ENCODE measurements at places on chromosomes 1 and 21.

DNA sequence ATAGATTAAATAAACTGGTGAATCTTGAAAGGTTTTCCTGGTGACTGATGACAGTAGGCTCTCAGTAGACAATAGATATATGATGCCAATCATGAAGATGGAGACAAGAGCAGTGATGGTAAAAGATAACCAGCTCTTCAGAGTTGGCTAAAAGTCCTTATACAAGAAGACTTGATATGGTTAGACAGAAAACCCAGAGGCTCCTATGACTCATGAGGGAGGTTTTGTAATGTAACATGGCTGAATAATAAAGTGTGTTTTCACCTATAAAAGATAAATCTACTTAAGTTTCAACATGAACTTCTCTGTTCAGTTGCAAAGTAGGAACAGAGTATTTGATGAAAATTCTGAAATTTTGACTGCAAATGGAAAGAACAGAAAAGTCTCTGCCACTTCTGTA is 12.7 kb upstream of the CRNN start:
- DNase-seq: no peak

DNA sequence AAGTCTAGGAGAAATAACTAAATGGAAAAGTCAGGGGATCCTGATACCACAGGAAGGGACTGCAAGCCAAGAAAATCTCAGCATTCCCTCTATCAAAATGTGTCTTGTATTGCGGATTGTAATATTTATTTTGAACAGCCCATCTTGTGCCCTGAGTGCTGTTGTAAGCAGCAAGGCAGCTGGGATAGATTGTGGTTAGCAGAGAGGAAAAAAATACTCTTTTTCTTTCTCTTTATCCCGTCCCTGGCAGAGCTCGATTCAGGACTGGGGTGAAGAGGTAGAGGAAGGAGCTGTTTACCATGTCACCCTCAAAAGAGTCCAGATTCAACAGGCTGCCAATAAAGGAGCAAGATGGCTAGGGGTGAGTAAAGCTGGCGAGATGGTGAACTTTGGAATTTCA is 1.2 kb downstream of the RGL1 start:
- no peak for DNase-seq

DNA sequence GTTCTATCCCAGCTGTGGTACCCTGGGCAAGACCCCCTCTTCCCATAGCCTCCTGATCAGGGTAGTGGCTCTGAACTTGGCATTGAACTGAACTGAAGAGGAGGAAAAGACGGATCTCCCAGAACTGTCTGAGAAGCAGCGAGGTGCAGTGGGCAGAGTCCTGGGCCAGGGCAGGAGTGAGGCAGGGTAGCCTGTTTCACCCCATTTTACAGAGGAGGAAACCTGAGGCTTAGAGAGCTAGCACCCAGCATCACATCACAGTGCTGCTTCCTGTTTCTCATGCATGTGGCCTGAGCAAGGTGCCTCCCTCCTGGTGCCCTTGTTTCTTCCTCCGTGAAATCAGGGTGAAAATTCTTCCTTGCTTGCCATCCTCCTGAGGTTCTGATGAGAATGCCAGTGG is 17.1 kb downstream of the ZNF362 start:
- no peak for DNase-seq

DNA sequence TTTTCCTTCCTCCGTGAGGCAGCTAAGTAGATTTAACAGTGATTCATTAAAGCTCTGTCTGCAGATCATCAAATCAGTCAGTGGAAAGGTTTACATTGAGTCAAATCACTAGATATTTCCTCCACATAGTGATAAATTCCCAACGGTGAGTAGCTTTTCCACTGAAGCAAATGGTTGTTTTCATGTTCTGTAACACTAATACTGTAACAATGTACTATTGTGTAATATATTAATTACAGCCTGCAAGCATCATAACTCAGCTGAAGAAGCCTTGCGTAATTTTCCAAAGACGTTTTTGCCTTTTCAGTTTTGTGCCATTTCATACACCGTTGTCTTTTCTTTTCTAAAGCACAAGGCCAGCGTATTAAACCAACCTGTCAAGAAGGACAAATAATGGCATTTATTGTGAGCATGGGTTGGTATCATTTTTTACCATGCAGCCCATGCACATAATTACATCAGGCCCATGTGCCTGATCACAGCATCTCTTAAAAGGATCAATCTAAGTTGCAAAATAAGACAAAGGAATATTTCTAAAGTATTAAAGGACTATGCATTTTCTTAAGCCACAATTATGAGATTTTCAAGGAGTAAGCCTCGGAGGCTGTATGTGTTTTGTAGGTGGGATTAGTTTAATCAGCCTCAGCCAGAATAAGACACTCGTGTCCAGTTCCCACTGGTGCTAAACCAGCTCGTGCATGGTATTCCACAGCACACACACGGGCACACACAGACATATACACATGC is 16.7 kb upstream of the PDE9A start:
- no peak for DNase-seq

DNA sequence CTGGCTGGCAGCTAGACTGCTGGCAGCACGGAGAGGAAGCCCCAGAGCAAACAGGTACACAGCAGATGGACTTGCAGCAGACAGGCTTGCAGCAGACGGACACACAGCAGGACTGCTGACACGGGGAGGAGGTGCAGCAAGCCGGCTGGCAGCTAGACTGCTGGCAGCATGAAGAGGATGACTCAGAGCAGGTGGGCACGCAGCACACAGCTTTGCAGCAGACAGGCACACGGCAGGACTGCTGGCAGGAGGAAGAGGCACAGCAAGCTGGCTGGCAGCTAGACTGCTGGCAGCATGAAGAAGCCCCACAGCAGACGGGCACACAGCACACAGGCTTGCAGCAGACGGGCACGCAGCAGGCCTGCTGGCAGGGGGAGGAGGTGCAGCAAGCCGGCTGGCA is 498 bp downstream of the KRTAP10-2 start:
- no peak for DNase-seq

DNA sequence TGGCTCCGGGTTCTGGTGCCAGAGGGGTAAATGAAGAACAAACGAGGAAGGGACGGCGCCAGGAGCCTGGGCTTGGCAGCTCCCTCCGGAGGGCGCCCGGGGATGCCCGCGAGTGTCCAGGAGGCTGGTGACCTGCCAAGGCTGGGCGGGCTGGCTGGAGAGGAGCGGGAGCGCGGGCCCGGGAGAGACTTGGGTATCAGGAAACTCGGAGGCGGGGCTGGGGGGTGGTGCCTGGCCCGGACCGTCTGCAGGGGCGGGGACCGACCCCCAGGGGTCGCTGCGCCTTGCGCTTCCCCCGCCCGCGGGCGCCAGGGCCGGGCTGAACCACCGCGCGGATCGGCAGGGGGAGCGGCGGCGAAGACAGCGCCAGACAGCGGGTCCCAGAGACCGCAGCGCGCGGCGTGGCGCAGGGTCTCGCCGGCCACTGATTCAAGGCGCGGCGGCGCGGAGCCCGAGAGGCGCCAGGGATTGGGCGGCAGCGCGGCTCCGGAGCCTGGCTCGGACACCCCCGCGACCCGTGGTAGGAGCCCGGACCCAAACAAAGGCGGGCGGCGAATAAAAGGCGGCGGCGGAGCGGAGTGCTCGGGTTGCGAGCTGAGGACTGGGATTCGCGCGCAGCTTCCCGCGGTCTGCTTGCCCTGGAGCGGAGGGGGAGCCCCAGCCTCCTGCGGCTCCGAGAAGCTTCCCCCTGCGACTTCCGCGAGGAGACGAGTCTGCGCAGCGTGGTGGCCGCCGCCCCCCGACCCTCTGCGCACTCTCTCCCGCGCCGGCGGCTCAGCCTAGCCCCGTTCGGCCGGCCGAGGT is at the start of gene DISP3:
Gene DISP3 (plus strand): TSS at position 585 of the 804 bp plus-strand sequence. CDS start 21,838 bp downstream, outside the sequence.
- DNase-seq: peak; percentile 63

- peak; percentile 4 for DNase-seq
Observed at GRCh38 chr1:166479052-166479631, 312.3 kb upstream of the FAM78B start.

DNA sequence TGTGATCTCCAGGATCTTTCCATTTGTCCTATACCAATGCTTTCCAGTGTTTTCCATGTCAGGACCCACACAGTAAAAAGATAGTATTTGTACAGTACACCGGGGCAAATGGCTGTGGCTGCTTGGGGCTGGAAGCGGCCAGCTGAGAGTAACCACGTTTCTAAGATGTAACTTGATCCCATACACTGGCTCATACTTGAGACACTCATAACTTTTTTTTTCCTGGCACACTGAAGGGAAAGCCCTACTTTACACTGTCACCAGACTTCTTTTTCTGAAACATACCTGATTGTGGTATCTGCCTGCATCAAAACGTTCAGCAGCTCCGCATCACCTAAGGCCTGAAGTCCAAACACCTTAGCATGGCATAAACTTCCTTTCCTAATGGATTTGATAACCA is 21.6 kb downstream of the VPS13D start:
- no peak for DNase-seq

DNA sequence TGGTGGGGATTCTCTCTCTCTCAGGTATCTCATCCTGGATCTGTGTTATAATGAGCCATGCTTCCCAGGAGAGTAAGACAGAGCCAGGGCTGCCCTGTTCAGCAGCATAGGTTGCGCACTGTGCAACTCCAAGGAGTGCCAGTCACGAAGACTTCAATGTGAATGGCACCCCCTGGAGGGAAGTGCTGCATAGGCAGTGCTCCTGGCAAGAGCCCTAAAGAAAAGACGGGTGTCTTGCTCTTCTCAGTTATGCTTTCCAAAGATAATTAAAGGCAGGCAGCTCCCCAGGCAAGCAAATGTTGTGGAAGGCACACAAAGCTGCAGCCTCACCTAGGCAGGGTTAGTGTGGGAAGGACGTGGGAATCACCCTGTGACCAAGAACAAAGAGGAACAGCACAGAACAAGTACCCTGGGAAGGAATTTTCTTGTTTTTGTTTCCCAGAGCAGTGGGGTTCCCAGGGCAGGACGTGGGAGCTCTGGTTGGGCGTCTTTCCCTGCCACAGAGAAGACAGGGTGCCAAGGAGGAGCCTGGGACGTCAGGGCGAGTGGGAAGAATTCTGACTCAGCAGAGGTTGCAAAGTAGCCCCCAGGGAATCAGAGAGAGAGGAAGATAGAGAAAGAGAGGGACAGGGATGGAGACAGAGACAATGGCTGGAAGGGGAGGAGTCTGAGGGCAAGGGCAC is 120.9 kb downstream of the KCNN3 start:
- DNase-seq: peak; percentile 26

- DNase-seq: peak; percentile 77
Observed at GRCh38 chr1:84996846-84997666, at the start of gene MCOLN2. Gene MCOLN2, minus strand, starts transcription at chr1:84997113. Its CDS starts 241 bp downstream, at chr1:84996872.

- DNase-seq: no peak
Observed at GRCh38 chr1:199161766-199162303, 523.0 kb downstream of the PTPRC start.

DNA sequence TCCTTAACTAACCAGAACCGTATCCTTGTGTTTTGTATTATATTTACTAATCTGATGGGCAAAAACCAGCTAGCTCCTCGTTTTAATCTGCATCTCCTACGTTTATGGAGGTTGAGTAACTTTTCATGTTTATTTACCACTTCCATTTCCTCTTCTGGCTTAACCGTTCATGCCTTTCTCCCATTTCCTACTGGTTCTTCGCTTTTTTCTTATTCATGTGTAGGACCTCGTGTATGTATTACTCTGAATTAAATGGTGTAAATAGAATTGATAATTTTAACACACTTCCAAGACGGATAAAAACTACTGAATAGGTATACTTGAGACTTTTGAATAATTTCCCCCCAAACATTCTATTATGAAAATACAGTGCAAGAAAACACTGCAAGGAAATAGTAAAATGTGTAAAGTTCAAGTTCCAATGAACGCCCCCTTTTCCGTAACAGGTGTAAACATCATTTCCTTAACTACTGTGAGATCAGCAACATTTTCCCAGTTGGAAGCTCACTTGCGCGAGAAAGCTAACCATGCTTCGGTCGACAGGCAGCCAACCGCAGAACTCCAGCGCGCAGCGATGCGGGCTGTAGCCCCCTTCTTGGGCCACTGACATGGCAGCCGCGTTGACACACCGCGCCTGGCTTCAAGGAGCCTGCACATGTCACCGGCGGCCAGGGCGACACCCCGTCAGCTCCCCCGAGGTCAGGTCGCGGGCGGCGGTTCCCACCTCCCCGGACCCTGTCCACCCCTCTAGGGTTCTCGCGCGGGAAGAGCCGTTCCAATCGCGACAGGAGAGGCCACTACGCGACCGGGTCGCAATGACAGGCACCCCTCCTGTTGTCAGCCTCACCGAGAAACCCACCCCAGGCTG is 816 bp downstream of the EDEM3 start:
- peak; percentile 28 for DNase-seq

GRCh38 chr1:168509875-168510791 is 33.7 kb downstream of the XCL2 start:
- DNase-seq: no peak

DNA sequence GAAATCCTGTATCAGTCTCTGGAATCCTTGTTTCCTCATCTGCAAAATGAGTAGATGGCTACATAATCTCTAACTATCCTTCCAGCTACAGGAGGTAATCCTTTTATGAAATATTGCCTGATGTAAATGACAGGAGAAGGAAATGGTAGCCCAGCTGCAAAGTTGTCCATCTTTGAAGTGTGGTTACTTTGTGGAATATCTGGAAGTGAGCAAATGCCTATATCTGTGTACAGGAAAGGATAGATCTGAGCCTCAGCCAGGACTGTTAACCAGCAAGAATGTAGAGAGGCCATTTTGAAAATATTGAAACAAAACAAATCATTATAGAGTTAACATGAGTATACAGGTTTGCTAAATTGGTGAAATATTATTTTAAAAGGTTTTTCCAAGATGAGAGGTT is 74.8 kb upstream of the BMP8A start:
- no peak for DNase-seq

GRCh38 chr21:34997294-34997693 is 51.8 kb downstream of the RUNX1 start:
- no peak for DNase-seq

- no peak for DNase-seq
Observed at GRCh38 chr1:77948841-77949424, 29.9 kb downstream of the FUBP1 start.

GRCh38 chr1:56965916-56966697 is at the start of gene C8B:
Gene C8B, minus strand, starts transcription at chr1:56966015. Its CDS starts 67 bp downstream, at chr1:56965948.
- DNase-seq: no peak

GRCh38 chr1:247332215-247332622 is 552 bp upstream of the ZNF496 start:
- DNase-seq: peak; percentile 74

DNA sequence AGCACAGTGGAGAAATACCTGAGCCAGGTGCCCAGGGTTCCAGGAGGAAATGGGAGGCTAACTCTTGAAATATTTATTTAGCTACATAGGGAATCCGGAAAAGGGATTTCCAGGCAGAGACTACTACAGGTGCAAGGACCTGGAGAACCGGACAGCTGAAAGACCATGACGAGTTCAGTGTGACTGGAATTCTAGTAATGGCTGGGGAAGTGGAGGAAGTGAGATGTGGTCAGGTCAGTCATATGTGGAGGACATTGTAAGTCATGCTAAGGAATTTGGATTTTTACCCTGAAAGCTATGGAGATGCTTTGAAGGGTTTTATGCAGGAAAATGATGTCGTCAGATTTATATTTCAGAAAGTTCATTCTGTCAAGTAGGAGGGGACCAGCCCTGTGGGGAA is 1.8 kb downstream of the CAP1 start:
- no peak for DNase-seq

GRCh38 chr1:156648951-156649350 is 7.0 kb downstream of the BCAN start:
- DNase-seq: no peak

- DNase-seq: no peak
Observed at GRCh38 chr1:223224465-223224864, 81.4 kb upstream of the TLR5 start.

Data from CD8-positive, alpha-beta T cell (primary cell).